ENCODE measurements at places on chromosomes 16 and 17.
A peak's percentile ranks its signal among the peaks of the same experiment; 100 is the strongest.

GRCh38 chr17:54900457-54901229, at the start of gene TOM1L1:
TSS of gene TOM1L1 (plus strand) at chr17:54900852. CDS start at chr17:54900866, 14 bp downstream.
- DNase-seq = no peak

- DNase-seq = no peak
These were observed 210.1 kb upstream of the HS3ST4 start for GRCh38 chr16:25481636-25482035.

- no peak for DNase-seq
These were observed 16.3 kb downstream of the MEIOC start for GRCh38 chr17:44672479-44673093.

DNA sequence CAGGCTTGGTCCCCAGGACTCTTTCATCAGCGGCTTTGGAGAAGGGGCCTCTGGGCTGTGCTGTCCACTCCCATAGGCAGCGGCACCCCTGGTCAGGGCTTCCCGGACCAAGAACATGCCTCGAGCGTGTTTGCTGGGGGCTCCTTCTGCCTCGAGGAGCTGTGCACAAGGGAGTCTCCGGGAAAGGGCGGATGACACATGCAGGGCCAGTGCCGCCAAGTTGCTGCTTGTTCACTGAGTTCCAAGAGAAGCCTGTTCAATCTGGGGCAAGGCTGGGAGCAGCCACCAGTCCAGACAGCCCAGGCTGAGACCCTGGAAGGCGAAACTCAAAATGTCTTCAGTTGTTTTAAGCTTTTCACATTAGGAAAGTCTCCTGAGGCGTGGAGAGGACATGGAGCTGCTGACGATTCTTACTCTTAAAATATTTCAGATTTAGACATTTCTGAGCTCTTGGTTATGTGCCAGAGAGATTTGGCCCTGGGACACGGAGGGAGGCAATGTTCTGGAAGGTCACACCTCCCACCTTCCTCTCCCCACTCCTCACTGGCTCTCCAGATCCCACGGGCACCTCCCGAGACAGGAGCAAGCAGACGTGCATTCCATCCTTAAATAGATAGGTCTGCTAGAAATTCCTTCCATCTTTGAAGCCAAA, 84.5 kb upstream of the ZNF469 start:
- no peak for DNase-seq

- no peak for DNase-seq
These were observed 21.1 kb upstream of the TFAP4 start for GRCh38 chr16:4293822-4294457.

GRCh38 chr17:56316604-56317003, 163.3 kb downstream of the ANKFN1 start:
- no peak for DNase-seq

GRCh38 chr17:55531053-55531728, 19.9 kb upstream of the SMIM36 start:
- DNase-seq = no peak

DNA sequence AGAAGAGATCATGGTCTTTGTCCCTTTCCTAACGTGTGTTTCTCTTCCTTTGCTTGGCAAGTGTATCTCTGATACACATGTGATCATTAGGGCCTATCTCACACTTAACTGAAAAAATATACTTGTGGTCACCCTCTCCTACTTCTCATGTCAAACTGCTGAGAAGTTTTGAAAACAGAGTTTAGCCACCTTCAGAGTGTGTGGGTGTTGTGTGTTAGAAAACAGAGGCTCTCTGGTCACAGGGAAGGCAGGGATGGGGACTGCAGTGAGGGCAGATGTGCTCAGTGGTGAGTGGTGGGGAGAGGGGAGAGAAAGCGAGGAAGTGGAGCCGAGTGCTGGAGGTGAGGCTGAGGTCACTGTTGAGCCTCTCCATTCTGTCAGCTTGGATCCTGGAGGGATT, 29.4 kb downstream of the GRB7 start:
- no peak for DNase-seq

GRCh38 chr17:48925251-48925990, 17.2 kb downstream of the UBE2Z start:
- no peak for DNase-seq

DNA sequence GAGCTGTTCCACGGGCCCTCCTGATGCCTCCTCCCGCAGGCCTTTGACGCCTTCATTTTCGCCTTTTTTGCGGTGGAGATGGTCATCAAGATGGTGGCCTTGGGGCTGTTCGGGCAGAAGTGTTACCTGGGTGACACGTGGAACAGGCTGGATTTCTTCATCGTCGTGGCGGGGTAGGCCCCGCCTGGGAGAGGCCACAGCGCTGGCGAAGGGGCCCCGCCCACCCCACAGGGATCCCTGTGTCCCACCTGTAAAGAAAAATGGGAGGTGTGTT, 29.7 kb downstream of the TPSG1 start:
- no peak for DNase-seq

- DNase-seq = no peak
These were observed 256.1 kb upstream of the SALL1 start for GRCh38 chr16:51407199-51407598.

GRCh38 chr16:81491541-81492188, 47.1 kb downstream of the CMIP start:
- DNase-seq = no peak

DNA sequence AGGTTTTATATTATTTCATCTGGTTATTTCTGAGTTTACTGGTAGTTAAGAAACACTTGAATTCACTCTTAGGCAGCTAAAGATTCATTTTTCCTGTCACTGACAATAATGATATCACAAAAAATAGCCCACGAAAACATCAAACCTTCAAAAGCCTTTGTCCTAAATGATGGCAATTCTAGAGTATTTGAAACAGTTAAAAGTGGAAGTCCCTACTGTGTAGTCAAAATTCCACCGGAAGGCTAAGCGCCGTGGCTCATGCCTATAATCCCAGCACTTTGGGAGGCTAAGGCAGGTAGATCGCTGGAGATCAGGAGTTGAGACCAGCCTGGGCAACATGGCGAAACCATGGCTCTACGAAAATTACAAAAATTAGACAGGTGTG, 103.5 kb downstream of the HIC1 start:
- DNase-seq = no peak

DNA sequence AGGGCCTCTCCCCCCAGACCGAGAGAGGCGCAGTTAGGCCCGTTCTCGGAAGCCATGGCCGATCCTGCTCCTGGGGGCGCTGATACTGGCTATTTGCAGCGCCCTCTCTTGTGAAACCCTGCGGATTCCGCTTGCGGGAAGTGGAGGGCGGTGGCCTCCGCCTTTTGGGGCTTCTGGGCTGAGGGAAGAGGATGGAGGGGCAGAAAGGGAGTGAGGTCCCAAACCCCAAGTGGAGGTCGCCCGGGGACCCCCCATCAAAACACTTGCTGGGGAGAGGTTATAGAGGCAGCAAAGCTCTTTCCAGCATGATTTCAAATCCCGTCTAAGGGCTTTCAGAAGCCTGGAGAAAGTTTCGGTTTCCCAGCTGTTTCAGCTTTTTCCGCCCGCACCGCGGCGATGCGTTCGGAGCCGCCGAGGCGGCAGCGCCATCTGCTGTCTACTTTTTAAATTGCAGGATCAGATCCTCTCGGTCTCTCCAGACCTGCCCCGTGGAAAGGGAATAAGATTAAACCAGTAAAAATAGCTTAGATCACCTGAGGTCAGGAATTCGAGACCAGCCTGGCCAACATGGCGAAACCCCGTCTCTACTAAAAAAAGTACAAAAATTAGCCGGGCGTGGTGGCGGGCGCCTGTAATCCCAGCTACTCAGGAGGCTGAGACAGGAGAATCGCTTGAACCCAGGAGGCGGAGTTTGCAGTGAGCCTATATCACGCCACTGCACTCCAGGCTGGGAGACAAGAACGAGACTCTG, 15.8 kb downstream of the SNX20 start:
- peak; percentile 80 for DNase-seq

All from stimulated activated CD8-positive, alpha-beta memory T cell treated with anti-CD3 and anti-CD28 coated beads, Interleukin-4, amount 100 ng/mL, for 1 hour (primary cell).